ENCODE measurements at places on chromosomes 5 and 9.

GRCh38 chr9:27362447-27363210, 65.7 kb upstream of the EQTN start:
- no peak for DNase-seq

DNA sequence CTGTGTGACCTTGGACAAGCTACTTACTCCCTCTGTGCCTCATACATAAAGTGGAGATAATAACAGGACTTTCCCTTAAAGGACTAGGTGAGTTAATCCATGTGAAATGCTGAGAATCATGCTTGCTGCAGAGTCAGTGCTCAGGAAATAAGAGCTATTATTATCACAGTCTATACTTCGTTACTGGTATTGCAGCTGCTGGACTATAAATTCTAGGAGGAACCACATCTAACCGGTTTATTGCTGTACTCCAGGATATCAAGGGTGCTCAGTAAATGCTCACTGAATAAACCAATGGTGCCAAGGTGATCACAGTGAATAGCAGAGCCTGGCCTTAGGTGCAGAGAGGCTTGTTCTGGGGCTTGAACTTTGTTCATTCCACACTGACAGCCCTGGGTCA, 69.3 kb downstream of the HSPA4 start:
- DNase-seq: no peak

DNA sequence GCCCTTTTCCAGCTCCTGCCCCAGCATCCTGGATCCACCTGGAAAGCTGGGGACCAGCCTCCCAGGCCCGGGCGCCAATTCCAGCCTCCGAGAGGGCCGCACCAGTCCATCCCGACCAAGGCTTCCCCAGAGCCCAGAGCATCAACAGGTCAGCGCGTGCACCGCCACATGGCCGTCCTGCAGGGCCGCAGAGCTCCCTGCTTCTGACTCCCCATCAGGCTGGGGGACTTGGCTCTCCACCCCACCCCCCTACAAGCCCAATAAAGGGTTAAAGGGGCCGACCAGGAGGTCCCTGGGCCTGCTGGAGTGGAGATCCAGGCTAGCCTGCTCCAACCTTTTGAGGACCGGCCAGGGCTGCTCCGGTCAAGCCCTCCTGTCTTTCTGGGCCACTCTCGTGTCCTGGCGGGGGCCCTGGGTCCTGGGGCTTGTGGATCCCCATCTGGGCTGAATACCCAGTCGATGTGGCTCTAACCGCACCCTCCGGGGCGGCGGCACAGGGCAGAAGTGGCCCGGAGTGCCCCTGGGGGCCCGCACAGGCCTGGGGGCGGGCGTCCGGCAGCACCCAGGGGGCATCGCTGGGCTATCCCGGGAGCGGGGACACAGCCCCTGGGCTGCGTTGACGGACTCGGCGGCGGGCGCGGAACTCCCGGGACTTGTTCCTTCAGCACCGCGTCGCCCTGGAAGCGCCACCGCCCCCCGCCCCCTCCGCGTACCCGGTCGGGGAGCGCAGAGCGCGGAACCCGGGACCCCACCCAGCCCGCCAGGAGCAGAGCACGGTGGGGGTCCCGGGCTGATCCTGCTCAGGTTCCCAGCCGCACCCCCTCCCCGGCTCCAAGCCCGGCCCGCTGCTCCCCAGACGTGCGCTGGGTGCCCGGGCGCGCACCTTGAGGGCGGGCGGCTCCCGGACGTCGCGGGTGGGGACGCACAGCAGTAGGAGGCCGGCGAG, 590 bp downstream of the ENTPD2 start:
- no peak for DNase-seq

GRCh38 chr5:112866739-112867138, 5.7 kb downstream of the SRP19 start:
- DNase-seq: no peak

- no peak for DNase-seq
Observed at GRCh38 chr5:135348918-135349317, 50.1 kb downstream of the MACROH2A1 start.

- DNase-seq: no peak
Observed at GRCh38 chr5:113005454-113005853, 28.9 kb downstream of the DCP2 start.

DNA sequence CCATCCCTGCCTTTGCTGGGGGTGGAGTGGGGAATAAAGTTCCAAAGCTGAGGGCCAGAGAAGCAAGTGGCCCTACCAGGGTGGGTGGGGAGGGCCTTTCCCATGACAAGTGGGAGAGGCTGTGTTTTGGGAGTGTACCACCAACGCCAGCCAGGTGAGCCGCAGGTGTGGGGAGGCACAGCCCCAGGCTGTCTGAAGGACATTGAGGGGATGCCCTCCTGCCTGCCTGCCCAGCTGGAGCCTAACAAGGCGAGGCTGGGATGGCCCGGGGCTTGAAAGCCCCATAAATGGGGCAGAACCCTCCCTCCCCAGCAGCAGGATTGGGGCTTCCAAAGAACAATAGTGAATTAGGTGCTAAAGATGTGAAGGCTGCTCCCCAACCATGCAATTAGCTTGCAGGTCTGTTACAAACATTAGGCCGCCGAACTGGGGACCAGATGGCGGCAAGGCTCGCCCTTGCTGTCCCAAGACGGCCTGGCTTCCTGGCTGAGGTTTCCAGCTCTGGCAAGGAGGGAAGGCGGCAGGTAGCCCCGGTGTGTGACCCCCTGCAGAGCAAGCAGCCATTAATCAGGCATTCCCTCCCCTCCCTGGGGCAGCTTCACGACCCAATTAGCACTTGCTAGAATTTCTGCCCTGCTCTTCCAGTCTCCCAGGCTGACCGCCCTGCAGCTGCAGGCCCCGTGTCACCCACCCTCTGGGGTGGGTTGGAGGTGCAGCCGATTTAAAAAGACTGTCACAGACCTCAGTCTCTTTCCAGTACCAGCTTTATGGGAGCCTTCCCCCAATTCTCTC, 42.9 kb downstream of the FGF18 start:
- no peak for DNase-seq

DNA sequence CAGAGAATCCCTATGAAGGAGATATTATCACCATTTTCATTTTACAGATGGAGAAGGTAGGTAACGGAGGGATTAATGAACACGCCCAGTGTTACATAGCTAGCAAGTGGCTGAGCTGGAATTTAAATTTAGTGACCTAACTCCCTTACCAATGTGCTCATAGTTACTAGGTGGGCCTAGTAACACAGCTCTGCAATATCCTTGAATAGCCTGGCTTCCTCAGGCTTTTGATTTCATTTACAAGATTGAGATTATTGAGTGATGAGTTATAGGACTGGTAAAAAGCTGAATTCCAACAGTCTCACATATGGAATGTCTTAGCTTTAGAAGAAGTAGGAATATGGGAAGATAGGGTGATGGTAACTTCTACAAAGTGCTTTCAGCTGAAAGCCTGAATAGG, 336.3 kb upstream of the KIF2A start:
- DNase-seq: no peak

GRCh38 chr5:79672392-79672791, 17.2 kb upstream of the CMYA5 start:
- DNase-seq: no peak

DNA sequence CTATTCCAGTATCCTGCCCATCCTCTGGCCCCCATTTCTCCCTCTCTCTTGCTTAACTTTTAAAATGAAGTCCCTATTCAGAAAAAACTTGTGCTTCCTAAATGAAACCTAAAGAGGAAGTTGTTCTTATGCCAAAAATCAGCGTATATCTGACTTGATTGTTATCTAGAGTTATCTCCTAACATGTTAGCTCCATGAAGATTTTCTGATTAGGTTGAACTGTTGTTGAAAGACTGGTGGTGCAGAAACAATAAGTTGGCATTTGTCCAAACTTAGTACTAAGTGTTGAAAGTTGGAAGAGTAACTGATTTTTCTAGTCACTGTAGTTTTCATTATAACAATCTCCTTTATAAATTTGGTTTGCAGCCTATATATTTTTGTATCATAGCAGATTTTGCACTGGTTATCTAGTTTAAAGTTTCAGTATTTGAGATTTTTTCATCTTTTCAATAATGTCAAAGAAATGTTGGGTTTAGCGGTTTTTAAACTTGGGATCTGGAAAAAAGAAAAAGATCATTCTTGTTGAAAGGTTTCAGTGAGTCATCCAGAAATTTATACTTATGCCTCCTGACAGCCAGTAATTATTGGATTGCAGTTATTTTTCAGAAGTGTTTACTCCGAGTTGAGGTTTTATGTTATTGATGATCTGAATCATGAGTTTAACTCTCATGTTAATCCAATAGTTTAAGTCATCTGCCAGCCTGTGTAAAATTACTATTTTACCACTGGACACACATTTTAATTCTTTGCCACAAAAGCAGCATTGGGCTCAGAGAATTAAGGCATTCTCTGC, 60.6 kb downstream of the PAM start:
- DNase-seq: no peak

- no peak for DNase-seq
Observed at GRCh38 chr9:35923927-35924763, 14.9 kb downstream of the SPAAR start.

DNA sequence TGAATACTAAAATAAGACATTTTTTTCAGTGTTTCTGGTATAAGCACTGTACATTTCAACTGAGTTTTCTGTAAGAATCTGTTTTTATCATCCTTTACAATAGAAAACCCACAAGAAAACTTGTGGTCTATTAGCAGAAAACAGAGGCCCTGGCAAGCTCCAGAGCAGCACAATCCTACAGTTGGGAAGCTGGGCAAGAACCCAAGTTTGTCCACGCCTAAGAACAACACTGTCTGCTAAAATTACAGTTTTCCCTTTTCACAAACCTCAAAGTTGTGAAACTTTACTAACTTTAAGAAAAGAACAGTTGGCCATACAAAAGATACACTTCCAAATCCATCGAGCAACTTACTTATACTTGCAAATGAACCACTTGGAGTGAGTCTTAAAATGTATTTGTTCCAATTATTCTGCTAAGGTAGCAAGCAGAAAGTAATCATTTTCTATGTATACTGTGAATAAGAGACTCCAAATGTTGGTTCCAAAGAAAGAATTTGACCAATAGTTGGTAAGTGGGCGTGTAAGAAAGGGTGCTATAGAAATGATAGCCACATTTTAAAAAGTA, 982.0 kb upstream of the ARRDC3 start:
- DNase-seq: no peak

- no peak for DNase-seq
Observed at GRCh38 chr9:85016384-85017006, 347.0 kb downstream of the NTRK2 start.

GRCh38 chr9:129206905-129207304, 28.8 kb upstream of the IER5L start:
- no peak for DNase-seq

DNA sequence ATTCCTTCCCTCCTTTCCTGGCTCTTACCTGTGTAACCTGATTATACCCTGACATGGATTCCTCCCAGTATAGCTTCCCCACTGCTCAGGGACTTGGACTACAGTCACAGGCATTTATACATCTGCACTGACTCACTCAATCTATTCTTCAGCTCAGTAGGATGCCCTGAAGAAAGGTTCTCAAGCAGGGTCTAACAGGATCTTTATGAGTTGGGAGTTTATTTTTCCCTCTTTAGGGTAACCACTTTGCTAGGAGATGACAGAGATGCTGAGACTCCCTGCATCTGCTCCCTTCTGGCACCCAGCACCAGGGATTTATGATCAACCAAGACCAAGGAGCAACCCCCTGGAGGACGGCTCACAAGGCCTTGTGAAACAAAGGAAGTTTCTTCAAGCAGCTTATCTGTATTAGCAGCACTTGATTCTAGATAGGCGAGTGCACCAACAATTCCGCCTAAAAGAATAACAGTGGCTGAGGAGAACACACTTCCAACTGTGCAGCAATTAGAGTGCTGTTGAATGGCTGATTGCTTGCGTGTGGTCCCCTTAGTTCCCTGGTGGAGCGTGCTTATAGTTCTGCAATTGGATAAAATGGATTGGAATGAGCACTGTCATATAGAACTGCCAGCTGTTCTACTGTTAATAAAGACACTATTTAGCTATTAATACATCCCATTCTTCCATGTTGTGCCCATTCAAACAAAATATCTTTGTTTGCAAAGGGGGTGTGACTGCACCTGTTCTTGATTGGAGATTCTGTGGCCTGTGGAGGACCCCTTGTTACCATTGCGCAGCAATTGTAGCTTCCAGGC, 482.6 kb downstream of the ZNF608 start:
- DNase-seq: no peak

DNA sequence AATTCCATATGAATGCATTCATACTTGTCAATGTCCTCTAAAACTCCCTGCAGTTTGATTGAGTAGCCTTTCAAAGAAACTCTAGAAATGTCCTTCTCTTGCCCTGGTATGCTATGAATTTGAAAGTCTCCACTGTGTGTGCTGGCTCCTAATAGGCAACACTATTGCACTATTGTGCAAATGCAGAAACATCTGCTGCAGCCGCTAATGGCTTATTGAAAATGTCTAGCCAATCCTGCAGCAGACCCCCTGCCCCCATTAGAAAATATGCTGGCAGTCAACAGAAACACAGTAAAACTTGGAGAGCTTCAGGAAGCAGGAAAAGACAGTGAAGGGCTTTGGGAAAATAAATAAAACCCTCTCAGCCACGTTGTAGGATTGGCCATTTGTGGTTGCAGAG, 87.3 kb upstream of the GRAMD2B start:
- no peak for DNase-seq

DNA sequence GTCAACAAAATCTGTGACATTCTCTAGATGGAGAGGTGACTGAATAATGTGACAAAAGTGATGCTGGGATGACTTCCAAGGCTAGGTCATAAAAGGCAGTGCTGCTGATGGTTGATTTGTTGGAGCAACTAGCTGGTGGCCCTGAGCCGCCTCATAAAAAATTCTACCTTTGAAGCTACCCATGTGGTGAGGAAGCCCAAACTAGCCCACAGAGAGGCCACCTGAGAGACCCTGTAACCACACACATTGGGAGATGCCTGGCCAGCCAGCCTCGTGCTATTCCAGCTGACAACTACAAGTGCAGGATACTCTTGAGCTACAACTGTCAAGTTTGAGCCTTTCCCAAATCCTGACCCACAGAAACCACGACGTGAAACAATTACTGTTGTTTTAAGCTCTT, 22.7 kb downstream of the CLTA start:
- no peak for DNase-seq

- no peak for DNase-seq
Observed at GRCh38 chr9:16010221-16010620, 457.4 kb downstream of the CCDC171 start.

- DNase-seq: no peak
Observed at GRCh38 chr5:123937230-123937629, 425.3 kb downstream of the CSNK1G3 start.

GRCh38 chr9:3809724-3810123, 283.9 kb upstream of the RFX3 start:
- DNase-seq: no peak

- DNase-seq: no peak
Observed at GRCh38 chr5:91020065-91020800, 362.9 kb downstream of the ARRDC3 start.

DNA sequence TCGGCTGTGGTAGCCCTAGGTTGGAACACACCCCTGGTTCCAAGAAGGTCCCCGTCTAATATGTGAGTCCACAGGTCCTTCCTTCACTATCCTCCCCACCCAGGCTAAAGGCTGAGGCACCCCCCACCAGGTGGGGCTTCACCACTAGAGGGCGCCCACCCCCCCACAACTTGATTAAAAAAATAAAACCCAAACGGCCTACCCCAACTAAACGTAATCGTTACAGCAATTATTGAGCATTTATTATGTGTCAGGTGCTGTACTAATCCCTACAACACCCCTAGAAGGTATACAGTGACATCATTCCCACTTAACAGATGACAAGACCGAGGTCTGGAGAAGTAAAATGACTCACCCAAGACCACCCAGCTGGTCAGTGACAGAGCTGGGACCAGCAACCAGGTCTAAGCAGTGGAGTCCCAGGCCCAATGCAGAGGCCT, 65.0 kb downstream of the FGF18 start:
- DNase-seq: peak; percentile 30
